Coronary artery (tissue), 2 donors: ENCODE measurements at places on chromosomes 6 and 20.

DNA sequence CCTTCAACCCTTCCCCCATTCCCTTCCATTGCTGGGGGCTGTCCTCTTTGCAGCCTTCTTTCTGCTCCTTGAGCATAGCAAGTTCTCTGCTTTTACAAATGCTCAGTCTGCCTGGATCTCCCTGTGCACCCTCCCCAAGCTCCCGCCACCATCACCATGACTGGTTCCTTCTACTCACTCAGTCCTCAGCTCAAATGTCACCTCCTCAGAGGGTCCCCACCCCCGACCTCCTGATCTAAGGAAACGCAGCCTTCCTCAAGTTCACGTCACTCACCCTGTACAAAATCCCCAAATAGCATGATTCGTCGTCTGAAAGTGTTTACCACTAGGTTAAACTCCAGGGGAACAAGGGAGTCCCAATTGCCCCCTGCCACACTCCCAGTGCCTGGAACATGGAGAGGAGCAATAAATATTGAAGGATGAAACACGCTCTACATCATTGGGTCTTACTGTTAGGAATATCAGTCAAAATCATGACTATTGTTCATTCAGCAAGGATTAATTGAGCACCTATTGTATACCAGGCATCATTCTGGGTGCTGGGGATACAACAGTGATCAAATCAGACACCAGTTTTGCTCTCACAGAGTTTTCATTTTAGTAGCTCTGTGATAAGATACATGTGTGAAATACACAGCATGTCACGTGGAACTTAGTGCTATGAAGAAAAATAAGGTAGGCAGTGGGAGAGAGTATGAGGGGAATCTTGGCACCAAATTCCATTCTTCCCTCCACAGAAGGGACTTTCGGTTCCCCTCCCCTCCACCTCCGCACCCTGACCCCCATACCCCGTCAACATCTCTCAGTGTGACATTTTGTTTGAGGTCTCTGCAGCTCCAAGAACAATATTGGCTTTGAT lies 15.6 kb downstream of the TP53RK start:
- no peak for DNase-seq

DNA sequence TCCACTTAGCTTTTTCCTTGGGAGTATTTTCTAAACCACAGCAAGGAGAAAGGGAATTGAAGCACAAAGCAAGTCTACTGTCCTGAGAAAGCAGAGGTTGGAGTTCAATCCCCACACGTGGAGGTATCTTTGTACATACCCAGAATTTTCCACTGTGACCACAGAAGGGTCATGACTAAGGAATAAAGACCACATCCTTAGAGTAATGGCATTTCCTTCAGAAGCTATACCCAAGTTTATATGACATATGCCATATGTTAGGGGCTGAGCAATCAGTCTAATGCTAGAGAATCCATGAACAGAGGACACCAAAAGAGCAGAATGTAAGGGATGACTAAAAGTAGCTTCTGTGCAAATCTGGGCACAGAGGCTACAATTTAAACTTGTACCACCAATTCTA lies 46.4 kb downstream of the ATG5 start:
- DNase-seq: no peak

DNA sequence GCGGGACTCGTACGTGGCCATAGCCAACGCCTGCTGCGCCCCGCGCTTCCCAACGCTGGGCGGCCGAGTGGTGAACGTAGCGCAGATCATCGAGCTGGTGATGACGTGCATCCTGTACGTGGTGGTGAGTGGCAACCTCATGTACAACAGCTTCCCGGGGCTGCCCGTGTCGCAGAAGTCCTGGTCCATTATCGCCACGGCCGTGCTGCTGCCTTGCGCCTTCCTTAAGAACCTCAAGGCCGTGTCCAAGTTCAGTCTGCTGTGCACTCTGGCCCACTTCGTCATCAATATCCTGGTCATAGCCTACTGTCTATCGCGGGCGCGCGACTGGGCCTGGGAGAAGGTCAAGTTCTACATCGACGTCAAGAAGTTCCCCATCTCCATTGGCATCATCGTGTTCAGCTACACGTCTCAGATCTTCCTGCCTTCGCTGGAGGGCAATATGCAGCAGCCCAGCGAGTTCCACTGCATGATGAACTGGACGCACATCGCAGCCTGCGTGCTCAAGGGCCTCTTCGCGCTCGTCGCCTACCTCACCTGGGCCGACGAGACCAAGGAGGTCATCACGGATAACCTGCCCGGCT lies 3.4 kb downstream of the SLC32A1 start:
- no peak for DNase-seq

- no peak for DNase-seq
These were observed 546.9 kb downstream of the GRIK2 start for GRCh38 chr6:101940391-101940790.

- no peak for DNase-seq
These were observed 185.4 kb downstream of the BCAS1 start for GRCh38 chr20:53884859-53885541.
